HFF-Myc (cell line): ENCODE measurements at places on chromosomes 7 and 10.
A peak's percentile ranks its signal among the peaks of the same experiment; 100 is the strongest.

- no peak for DNase-seq
Measured at GRCh38 chr10:107417446-107417845, 252.9 kb upstream of the SORCS1 start.

DNA sequence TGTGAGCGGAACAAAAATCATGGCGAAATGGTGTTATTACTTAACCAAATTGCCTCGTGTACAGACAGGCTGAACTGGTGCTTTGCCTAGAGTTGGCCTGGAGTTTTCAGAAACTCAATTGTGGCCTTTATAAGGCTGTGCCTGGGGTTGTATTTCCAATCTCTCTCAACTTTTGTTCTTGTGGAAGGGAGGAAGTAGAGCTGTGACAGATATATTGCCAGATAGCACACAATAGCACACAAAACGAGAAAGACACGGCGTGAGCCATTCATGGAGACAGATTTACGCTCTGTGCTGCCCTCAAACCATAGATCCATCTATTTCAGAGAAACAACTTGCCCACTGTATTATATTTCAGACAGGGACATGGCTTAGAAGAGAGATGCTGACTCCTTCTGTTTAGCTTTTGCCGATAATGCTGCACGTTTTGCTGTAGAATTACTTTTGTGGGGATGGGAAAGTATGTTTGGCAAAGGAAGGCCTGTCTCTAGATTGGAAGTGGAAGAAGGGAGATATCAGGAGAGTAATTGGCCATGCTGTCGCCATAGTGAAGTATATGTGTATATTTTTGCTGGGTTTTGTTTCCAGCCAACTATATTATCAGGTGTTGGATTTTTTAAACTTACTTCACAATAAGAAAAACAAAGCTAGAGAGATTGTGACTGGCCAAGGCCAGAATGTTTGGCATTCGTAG lies 80.4 kb downstream of the AUTS2 start:
- DNase-seq = no peak

GRCh38 chr7:129828078-129828762 lies 124.5 kb downstream of the UBE2H start:
- no peak for DNase-seq

DNA sequence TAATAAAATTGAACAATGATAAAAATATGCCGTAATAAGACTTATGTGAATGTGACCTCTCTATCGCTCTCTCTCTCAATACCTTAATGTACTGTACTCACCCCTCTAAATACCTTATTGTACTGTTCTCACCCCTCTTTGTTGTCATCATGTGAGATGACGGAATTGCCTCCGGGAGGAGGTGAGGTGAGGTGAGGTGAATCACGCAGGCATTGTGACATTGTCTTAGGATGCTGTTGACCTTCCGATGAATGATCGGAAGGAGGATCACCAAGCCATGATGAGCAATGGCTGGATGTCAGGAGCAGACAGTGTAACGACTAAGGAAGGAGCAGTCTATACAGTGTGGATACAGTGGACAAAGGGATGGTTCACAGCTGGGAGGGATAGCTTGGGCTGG lies 87.4 kb upstream of the FAM20C start:
- DNase-seq = no peak

DNA sequence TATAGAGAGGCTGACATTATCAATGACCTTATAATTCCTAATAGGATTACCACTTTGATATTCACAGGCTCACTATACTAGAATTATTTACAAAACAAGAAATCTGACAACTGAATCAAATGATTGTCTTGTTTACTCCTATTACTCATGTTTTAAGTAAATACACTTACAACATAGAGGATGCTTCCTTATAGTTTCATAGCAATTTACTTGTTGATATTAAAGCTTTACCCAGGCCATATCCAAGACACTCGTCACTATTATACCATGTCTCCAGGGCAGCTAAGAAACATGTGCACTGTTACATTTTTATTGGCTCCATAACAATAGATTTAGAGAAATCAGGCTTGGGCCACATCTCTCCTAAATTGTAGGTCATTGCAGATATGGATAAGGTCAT lies 276.9 kb downstream of the HGF start:
- no peak for DNase-seq

DNA sequence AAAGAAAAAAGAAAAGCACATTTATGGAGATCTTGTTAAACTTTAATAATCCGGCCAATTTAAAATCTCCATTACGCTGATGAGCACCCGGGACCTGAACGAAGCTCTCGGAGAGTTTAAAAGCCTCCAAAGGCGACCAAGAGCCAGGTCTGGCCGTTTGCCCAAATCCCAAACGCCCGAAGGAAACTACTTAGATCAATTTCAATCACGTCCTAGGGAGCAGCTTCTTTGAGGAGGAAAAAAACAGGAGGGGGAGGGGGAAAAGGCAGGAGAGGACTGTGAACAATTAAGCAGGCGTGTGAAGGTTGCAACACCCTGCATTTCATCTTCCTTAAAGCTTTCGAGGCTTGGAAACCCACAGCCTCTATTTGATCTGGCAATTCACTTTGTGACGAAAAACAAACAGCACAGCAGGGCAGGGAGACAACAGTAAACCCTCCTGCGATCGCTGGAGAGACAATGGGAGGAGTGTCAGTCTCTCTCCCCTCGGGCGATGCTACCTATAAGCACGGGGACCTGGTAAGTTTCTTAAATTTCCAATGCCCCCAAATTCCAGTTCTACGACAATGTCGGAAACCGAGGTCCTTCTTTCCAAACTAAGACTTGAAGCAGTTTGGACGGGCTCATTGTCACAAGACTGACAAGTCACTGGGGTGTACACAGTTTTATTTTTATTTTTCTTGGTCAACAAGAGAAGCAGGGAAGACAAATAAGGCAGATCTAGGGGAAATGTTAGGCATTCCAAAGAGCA lies 1.2 kb downstream of the KLF6 start:
- DNase-seq = no peak

GRCh38 chr7:40542982-40543741 lies 408.4 kb downstream of the SUGCT start:
- peak; percentile 75 for DNase-seq

- DNase-seq = no peak
Measured at GRCh38 chr10:46518028-46518725, 38.3 kb downstream of the GPRIN2 start.
